ENCODE measurements at places on chromosomes 12 and 14.

- no peak for DNase-seq
Observed at GRCh38 chr12:100453951-100454350, 19.7 kb upstream of the NR1H4 start.

DNA sequence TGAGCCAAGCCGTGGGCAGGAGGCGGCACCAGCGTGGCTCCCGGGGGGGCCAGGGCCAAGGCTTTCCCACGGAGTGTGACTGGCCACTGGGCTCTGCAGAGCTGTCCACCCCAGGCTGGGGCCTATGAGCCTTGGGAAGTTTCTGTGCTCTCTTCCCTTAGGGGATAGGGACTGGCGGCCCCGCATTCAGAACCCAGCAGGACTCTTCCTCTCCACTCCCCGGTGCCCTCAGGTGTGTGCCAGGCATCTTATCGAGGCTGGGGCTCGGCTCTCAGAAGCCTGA is 17.8 kb upstream of the EIF2B2 start:
- no peak for DNase-seq

GRCh38 chr12:100326208-100326607 is 30.7 kb upstream of the SLC17A8 start:
- DNase-seq = no peak

- no peak for DNase-seq
Observed at GRCh38 chr14:91927800-91928199, 19.7 kb downstream of the FBLN5 start.

DNA sequence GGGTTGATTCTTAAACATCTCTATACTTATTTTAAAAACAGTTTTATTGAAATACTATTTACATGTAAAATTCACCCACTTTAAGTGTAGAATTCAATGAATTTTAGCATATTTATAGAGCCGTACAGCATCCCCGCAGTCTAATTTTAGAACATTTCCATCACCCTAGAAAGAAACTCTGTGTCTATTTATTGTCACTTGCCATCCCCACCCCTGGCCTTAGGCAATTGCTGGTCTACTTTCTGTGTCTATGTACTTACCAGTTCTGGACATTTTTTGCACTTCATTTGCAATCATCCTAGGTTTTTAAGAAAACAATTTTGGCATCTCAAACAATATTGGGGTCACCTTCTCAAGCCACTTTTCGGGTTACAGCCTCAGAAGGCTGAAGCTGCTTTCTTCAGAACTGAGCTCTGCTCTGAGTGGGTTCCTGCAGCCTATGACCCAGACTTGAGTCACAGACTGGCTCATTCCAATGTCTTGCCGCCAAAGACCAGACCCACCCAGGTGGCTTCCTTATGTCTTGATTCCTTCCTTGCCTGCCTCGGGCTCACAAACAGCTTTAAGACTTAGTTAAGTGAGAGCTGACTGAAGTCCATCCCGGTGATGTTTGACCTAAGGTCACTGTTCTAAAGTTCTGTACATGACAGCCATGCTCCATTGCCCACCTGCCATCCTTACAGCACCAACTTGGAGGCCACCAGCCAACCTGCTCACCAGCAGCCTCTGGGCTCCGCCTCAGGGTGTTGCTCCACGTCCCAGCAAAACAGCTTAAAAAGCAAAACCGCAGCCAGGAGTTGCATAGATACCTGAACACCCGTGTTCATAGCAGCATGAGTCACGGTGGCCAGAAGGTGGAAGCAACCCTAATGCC is 131.5 kb downstream of the CHST11 start:
- no peak for DNase-seq

DNA sequence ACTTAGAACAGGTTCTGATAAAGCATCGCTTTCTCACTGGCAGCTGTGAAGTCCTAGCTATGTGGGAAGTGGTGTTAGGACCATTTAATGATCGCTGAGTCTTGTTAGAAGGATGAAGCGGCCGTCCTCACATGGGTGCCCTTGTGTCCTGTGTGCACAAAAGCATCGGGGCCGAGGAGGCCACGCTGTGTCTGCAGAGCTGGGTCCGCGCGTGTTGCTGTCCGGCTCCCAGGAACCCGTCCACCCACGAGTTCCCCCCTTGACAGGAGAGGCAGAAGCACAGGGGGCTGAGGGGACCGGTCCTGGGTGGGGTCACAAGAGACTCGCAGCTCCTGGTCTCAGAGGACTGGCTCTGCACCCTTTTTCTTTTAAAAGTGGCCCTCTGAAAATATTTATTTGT is 90.4 kb downstream of the ADGRD1 start:
- no peak for DNase-seq

DNA sequence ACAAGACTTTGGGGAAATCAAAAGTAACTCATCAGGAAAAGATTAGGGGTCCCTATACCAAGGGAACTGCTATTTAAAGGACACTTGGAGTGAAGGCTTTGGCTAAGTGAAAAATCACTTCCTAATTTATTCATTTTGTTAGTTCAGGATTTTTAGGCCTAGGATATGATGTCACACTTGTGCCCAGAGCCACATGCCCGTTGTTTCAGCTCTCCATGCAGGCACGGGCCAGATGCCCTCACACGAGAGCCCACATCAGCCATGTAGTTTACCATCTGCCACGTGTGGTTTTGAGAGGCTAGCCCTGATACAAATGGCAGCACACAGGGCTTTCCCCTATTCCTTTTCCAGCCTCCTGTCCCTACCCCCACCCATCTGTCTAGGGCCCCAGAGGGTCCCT is 11.9 kb upstream of the LRP1-AS start:
- no peak for DNase-seq

- DNase-seq = no peak
Observed at GRCh38 chr12:43806737-43807072, 588 bp upstream of the TWF1 start.

DNA sequence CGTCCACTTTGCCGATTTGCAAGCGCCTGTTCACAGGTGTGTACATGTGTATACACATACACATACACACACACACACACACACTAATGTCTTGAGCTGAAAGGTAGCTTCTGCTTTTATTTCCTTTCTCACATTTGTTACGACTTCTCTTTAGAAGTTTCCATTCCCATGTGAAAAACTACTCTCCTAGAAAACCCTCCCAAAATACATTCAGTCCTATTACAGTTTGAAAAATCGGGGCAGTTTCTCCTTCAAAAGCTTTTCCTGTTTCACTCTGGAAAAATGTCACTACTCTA is 3.9 kb downstream of the BLTP3B start:
- DNase-seq = no peak

GRCh38 chr12:1102115-1102514 is 111.1 kb downstream of the ERC1 start:
- no peak for DNase-seq

- DNase-seq = no peak
Observed at GRCh38 chr14:31965735-31966598, 111.1 kb upstream of the ARHGAP5 start.

DNA sequence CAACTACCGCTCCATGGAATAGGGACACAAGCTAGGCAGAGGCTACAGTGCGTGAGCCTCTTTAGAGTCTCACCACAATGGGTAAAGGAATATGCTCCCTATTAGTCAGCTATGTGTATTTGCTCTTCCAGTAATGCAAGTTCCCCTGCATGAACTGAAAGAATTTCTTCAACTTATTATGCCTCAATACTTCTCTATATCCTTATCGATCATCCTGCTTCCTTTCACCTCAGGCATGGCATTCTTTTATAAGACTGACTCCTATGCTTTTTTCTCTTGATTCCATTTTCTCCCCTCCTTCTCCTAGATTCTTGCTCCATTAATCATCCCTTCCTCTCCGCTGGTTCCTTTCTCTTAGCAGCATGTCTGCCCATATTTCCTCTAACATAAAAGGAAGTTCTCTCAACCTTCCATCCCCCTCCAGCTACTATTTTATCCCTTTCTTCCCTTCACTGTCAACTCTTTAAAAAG is 94.5 kb upstream of the CPM start:
- DNase-seq = peak; percentile 10

- DNase-seq = no peak
Observed at GRCh38 chr14:73100334-73100733, 36.0 kb upstream of the PSEN1 start.

DNA sequence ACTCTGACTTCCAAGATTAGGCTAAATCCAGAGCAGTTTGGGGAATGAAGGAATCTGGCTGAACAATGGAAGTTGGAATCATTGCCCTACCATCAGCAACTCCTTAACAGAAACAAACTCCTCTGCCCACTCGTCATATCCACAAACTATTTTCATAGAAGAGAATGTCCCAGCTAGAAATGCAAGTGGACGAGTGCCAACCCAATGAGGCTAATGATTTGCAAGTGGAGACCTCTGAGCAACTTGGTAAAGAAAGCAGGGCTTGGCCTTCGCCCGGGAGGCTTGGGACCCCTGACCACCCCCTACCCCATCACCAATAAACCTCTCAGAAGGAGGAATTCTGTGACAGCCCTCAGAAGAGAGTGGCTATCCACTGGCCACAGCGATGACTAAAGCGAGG is 40.0 kb upstream of the DDX11 start:
- DNase-seq = no peak

GRCh38 chr14:105887692-105888091 is 361.3 kb downstream of the TMEM121 start:
- no peak for DNase-seq

DNA sequence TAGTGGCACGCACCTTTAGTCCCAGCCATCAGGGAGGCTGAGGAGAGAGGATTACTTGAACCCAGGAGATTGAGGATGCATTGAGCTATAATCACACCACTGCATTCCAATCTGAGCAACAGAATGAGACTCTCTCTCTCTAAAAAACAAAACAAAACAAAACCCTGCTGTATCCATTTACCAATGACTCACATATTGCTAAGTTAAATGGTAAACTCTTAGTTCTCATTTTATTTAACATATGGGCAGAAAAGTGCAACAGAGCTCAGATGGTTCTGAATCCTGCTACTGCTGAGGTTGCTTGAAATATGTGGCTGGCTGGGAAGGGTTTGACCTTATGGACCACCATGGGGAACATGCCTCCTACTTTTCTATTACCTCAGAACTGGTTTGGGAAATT is 33.7 kb upstream of the CCNT1 start:
- no peak for DNase-seq

- DNase-seq = no peak
Observed at GRCh38 chr12:44433659-44434058, 442.5 kb downstream of the NELL2 start.

- no peak for DNase-seq
Observed at GRCh38 chr14:60760644-60761364, 26.2 kb downstream of the MNAT1 start.

- no peak for DNase-seq
Observed at GRCh38 chr14:90621201-90621600, 195.0 kb downstream of the TTC7B start.

DNA sequence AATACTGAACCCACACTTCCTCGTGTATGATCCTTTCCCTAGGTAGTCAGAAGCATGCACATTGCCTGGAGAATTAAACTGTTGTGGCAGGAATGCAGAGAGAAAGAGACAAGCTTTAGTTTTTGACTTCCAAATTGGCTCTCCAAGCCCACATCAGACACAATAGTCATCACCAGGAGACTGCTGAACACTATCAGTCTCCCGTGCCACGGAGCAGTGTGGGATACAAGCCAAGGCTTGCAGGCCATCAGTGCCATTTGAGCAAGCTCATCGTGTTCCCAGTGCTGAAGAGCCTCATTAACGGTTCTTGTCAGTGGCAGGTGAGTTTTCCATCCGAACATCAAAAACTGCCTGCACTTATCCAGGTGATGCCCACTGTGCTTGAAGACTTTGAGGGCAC is 410.8 kb downstream of the NAV3 start:
- DNase-seq = no peak

DNA sequence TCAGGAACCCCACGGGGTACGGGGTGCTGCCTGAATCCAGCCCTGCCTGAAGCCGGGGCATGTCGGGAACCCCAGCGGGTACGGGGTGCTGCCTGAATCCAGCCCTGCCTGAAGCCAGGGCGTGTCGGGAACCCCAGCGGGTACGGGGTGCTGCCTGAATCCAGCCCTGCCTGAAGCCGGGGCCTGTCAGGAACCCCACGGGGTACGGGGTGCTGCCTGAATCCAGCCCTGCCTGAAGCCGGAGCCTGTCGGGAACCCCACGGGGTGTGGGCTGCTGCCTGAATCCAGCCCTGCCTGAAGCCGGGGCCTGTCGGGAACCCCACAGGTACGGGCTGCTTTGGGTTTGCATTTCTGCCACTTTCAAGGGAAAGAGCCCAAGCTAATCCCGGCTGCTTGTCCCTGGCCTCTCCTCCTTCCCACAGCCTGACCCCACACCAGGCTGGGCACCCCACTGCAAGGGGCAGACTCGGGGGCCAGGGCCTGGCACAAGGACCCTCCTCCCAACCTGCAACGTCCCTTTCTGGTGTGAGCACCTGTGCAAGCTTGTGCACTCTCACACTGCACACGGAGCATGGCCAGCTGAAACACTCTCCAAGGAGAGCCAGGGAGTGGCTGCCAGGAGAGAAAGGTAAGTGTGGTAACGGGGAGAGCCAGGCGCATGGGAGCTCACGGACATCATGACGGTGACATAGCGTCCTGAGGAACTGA is 5.6 kb upstream of the FBRSL1 start:
- no peak for DNase-seq

GRCh38 chr12:80892597-80893445 is 44.9 kb downstream of the LIN7A start:
- DNase-seq = no peak

DNA sequence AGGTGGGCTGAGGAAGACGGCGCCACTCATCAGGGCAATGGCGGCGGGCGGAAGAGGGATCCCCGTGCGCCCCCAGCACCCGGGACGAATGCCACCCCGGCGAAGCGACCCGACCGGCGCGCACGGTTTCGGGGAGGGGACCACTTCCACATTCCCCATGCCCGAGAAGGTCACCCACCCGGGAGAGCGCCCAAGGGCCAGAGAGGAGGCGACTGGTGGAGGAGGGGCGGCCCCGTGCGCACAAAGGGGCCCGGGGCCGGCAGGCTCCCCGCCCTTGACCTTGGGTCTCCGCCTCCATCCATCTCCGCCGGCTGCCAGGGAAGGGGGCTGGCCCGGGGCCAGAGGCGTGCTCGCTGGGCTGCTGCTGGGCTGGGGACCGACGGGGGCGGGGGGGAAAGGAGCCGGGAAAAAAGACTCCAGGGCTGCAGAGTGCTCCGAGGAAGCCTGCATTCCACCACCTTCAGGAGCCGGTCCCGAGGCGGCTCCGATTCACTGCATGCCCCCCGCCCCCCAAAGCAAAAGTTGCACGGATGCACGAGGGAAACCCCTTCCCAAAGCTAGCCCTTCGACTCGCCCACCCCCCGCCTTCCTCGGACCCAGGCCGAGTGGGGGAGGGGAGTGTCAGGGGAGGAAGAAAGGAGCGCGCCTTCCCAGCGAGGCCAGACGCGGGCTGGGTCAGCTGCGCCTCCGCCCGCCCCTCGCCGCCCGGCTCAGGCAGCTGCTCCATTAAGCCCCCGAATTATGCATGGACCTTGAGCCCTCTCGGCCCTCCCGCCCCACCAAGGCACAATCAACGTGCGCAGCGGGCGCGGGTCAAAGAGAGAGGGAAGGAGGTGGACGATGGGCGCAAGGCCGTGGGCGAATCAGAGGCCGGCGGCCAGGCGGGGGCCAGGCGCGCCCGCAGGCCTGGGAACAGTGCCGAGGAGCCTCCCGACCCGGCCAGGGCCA is 26.2 kb downstream of the BCL11B start:
- no peak for DNase-seq

- DNase-seq = no peak
Observed at GRCh38 chr14:102729825-102730224, 47.4 kb upstream of the TRAF3 start.

- DNase-seq = no peak
Observed at GRCh38 chr12:112924986-112925385, 13.3 kb upstream of the OAS3 start.

- DNase-seq = no peak
Observed at GRCh38 chr12:124802361-124802760, 61.3 kb downstream of the SCARB1 start.

Data from inflammatory macrophage treated with lipopolysaccharide for 1 hour (primary cell).